ENCODE measurements at places on chromosomes 11 and 22.

- no peak for DNase-seq
Observed at GRCh38 chr11:115764176-115764575, 260.0 kb upstream of the CADM1 start.

DNA sequence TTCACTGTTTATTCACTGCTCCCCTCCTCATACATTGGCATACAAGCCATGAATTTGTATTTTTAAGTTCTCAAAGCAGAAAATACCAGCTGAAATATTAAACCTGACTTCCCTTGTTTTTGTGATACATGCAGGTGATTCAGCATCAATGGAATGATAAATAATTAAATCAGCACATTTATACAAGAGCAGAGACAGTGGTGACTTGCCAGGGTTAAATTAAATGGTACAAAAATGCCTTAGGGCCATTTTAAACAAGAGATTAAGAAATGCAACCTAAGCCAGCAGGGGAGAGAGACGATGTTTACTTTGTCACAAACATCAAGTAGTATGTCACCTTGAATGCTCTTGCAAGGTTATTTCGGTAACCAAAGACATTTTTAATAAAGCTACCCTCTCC is 95.9 kb upstream of the DDI1 start:
- no peak for DNase-seq

DNA sequence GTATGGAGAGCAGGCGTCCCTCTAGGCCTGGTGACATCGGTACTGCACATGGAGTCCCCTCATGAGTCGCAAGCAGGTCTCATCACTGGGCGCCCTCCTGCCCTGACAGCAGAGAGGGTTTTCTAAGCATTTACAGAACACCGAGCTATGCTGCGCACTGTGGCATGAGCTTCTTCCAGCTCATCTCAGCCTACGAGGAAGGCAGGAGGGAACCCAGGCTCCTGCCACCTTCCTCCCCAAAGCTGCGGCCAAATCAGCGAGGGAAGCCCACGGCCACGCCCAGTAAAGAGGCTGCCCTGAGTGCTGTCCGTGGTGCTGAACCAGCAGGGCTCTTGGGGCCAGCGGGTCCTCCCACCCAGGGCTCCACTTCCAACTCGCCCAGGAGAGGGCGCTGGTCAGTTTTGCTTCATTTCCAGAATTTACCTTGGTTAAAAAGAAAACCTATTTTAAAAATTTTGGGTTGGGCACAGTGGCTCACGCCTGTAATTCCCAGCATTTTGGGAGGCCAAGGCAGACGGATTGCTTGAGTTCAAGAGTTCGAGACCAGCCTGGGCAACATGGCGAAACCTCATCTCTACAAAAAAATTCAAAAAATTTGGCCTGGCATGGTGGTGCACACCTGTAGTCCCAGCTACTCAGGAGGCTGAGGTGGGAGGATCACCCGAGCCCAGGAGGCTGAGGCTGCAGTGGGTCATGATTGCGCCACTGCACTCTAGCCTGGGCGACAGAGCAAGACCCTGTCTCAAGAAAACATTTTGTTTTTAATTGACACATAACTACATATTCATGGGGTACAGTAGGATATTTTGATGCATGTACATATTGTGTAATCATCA is 34.2 kb downstream of the PHF21B start:
- peak; percentile 69 for DNase-seq

GRCh38 chr22:32794449-32795213 is 6.9 kb upstream of the TIMP3 start:
- no peak for DNase-seq

DNA sequence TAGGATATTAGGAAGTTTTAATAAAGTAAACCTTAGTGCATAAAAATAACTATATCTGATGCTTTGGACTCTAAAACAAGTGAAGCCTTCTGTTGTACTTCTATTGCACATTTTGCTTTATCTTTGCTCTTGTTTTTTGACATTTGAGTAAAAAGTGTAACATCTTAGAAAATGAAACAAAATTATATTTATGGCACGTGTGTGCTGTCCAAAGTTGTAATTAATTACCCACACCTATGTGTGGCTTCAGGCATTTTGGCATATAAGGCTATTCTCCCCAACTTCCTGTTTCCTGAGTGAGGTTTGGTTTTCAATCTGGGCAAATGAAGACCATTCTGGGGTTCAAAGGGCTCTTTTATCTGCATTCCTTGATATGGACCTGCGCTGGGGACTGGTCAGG is at the start of gene OOSP1:
Gene OOSP1, plus strand, starts transcription at position 301 of the 400 bp plus-strand sequence. Its CDS starts 23 bp downstream, at position 324.
- DNase-seq: no peak

- DNase-seq: no peak
Observed at GRCh38 chr11:1304380-1304779, 5.1 kb downstream of the TOLLIP start.

DNA sequence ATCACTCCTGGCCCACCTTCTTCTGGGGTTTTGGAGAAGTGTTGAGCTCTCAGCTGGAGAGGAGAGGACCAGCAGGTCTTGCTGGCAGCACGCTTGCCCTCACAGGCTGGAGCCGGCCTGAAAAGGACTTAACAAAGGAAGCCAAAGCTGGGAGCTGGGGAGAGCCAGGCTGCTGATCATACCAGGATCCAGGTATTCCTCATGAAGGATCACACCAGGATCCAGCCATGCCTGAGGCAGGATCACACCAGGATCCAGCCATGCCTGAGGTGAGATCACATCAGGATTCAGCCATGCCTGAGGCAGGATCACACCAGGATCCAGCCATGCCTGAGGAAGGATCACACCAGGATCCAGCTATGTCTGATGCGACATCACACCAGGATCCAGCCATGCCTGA is 17.0 kb downstream of the MRGPRD start:
- no peak for DNase-seq

GRCh38 chr11:74449369-74449931 is 17.9 kb downstream of the KCNE3 start:
- DNase-seq: peak; percentile 82

DNA sequence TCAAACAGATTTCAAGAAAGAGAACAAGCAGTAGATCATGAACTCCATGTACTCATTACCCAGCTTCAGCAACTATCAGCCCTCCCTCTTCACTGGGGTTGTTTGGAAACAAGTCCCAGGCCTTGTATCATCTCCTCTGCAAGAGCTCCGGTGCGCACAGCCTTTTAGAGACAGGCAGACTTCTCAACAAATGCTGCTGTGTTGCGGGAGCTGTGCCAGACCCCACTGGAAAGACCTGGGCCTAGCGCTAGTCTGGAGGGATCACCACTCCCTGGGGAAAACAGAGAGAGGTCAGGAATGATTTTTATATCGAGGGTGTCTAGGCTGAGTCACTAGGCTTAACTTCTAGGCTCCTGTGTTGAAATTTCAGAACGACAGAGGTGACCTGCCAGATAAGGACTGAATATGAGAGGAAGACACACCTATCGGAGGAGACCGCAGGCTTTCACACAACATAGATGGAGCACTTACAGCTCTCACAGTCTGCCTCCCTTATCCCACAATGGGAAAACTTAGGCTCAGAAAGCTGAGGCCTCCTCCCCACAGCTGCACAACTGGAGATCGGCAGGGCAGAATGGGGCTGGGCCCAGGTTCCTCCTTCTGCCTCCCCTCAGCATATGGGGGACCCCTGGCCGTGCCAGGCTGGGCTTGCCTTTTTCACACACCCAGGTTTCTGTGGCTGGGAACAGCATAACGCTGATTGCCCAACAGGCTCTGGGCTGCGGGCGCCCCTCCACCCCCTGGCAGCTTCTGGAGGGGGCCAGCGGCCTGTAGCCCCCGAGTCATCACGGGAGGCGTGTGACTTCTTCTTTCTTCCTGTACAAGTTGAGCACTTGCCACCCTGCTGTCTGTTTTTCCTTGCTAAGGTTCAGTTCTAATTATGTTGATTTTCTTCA is 86.0 kb downstream of the PKNOX2 start:
- no peak for DNase-seq

DNA sequence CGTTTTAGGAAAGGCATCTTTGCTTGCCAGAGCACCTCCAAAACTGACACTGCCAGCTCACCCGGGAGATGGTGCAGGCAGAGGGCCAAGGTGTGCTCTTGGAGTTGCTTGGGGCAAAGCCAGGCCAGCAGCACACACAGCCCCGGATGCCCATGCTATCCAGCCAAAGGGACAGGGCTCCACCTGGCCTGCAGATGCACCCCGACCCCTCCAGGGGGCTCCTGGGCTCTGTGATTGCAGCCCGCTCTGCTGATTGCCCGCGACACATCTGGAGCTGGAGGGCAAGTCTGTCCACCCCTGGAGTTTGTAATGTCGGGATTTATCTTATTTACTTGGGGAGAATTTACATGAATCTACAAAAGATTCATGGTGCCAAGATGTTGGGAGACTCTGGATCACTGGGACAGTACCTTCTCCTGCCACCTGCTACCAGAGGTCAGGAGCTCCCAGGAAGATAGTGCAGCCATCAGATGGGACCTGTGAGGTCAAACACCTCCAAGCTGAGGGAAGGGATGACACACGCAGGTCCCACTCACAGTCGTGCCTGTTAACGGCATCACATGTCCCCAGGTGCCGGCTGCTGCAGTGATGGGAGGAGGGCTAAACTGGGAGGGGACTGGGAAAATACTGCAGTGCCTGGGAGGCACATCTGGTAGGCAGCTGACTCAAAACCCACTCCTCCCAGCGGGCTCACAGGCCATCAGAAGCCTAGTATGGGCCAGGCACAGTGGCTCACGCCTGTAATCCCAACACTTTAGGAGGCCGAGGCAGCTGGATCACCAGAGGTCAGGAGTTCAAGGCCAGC is 17.2 kb downstream of the CBX7 start:
- peak; percentile 23 for DNase-seq

- DNase-seq: no peak
Observed at GRCh38 chr22:19845054-19845722, 9.5 kb downstream of the GNB1L start.

- DNase-seq: no peak
Observed at GRCh38 chr11:33682446-33682845, 18.2 kb downstream of the C11orf91 start.

DNA sequence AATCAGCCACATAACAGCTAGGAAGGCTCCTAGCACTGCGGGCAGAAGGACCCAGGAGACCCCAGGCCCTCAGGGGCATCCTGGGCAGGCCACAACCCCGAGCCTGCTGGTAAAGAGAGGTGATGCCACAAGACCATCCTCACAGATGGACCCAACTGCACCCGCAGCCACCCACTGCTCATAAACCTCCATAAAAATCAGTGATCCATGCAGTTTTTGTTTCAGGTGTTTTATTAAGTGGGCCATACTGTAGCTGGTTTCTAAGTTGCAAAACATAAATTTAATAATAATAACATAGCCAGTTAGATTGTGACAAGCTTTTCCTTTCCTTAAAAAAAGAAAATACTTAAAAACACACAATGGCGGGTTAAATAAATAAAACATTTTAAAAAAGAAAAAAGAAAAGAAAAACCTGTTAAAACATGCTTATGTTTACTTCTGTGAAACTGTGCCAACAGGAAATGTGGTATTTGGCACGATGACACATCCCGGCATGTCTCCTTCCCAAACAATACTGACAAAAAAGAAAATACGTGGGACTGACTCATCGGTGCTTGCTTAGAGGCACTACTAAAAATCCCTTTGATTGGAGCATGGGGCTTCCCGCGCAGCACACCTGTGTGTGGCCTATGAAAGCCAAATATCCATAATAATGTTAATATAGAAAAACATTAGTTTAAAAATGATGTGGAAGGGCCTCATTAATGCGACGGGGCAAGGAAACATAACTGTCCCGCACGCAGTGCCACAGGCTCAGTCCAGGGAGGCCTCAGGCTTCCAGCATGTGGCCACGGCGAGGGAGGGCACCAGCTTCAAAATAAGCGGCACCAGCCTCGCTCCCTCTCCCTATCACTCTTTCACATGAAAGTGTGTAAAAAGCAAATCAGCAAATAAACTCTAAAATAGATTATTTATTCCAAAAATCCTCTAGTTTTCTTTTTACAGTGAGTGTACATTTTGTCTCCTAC is 47.5 kb upstream of the SCUBE2 start:
- DNase-seq: peak; percentile 84

- peak; percentile 87 for DNase-seq
Observed at GRCh38 chr11:44036811-44037657, 10.7 kb upstream of the ACCSL start.

DNA sequence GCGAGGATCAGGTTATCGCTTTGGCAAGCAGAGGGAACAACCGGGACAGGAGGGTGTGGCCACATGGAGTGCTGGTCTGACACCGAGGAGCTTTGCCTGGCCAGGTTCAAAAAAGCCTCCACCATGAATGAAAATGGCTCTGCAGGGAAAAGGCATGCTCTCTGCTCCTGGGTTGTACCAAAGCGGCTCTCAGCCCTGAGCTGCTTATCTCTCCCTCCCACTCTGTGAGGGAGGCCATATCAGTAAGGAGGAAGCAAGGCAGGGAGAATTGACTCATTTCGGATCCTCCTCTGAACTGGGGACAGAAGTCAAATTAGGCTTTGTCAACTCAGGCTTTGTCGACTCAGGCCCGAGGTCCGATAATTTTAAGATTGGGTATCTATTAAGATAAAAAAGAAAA is 82.9 kb upstream of the CRTAM start:
- DNase-seq: no peak

- no peak for DNase-seq
Observed at GRCh38 chr22:23498811-23499798, 81.0 kb downstream of the IGLL1 start.

GRCh38 chr11:13668957-13669521 is 571 bp downstream of the FAR1 start:
- DNase-seq: peak; percentile 16

DNA sequence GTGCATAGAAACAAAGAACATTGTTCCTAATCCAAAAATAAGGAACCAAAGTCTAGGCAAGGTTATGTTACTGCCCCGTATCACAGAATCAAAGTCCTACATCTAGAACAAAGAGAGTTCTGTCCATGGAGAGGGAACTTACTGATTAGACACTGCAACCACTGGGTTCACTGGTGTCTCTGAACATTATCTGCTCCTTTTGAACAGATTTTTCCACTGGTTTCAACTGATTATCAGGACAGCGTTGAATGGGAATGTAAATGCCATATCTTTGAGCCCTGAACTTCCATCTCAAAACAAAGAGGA is 20.1 kb upstream of the OR8D2 start:
- no peak for DNase-seq

- DNase-seq: no peak
Observed at GRCh38 chr11:2441171-2441570, 3.1 kb downstream of the TRPM5 start.

GRCh38 chr11:109490953-109491635 is 69.1 kb downstream of the C11orf87 start:
- DNase-seq: peak; percentile 85

- peak; percentile 48 for DNase-seq
Observed at GRCh38 chr11:120338107-120338933, 2.1 kb downstream of the ARHGEF12 start.

- no peak for DNase-seq
Observed at GRCh38 chr22:35381424-35382009, 621 bp downstream of the HMOX1 start.

DNA sequence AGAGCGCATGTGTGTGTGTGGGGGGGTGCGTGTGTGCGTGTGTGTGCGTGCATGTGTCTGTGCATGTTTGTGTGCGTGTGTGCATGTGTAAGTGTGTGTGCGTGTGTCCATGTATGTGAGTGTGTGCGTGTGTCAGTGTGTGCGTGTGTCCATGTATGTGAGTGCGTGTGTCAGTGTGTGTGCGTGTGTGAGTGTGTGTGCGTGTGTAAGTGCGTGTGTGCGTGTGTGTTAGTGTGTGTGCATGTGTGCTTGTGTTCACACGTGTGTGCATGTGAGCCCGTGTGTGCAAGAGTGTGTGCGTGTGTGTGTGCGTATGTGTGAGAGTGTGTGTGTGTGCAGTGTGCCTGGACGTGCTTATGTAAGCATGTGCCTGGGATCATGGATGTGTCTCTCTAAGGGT is 14.7 kb upstream of the APOL6 start:
- DNase-seq: no peak

All from AG10803 (cell line).